ENCODE measurements at places on chromosomes 3 and 15.
A peak's percentile ranks its signal among the peaks of the same experiment; 100 is the strongest.

DNA sequence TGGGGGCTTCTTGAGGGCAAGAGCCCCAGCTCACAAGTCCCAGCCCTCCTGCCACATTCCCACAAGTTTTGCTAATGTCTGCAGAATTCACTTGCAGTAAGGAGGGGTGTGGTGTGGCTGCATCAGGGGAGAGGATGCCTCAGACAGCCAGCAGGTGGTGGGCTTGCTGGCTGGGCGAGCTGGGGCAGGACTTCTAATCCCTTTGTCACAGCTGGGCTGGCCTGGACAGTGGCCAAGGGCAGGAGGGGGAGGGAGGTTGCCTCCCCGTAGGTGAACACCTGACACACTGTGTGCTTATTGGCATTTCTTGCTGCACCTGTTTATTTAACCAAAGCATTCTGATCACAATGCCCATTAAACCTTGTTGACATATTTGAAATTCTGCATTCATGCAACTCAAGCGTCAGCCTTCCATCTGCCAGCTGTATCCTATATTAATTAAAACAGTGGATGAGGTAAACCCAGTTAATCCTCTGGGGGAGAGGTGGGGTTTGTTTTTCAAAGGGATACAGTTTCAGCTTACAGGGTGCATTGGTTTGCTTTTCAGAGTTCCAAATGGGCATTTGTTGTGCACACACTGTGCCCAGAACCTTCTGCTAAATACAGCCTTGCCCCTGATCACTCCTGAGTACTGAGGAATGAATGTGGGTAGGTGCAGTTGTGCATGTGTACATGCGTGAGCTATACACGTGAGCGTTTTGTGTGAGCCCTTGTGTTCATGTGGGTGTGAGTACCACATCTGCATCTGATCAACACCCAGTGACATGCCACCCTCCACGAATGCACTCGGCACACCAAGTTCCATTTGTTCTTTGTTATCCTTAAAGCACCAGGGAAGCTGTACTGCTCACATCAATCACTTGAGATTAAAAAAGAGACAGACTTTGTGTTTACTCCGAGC, 268.7 kb downstream of the XXYLT1 start:
- no peak for DNase-seq

GRCh38 chr15:89772932-89773583, 3.1 kb upstream of the MESP2 start:
- DNase-seq = no peak

GRCh38 chr3:33360136-33360825, 79.9 kb downstream of the UBP1 start:
- DNase-seq = no peak

DNA sequence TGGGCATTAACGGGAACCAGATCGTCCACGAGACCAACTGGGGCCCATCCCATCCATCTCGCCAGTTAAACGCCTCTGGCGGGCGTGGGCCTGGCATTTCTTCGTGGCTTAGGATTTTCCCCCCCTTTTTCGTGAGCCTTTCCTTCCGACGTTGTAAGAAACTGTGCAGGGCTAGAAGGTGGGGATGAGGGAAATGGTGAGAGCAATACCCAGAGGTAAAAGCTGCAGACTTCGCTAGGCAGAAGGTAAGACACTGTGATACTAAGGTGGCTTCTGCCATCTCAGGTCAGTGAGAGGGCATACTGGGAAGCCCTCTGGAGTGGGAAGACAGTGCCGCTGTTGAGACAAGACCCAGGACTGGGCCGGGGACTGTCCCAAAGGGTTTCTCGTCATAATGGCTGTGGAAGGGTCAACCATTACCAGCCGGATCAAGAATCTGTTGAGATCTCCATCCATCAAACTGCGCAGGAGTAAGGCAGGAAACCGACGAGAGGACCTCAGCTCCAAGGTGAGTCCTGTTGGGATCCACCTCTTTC, 666 bp downstream of the MAPKBP1 start:
- no peak for DNase-seq

DNA sequence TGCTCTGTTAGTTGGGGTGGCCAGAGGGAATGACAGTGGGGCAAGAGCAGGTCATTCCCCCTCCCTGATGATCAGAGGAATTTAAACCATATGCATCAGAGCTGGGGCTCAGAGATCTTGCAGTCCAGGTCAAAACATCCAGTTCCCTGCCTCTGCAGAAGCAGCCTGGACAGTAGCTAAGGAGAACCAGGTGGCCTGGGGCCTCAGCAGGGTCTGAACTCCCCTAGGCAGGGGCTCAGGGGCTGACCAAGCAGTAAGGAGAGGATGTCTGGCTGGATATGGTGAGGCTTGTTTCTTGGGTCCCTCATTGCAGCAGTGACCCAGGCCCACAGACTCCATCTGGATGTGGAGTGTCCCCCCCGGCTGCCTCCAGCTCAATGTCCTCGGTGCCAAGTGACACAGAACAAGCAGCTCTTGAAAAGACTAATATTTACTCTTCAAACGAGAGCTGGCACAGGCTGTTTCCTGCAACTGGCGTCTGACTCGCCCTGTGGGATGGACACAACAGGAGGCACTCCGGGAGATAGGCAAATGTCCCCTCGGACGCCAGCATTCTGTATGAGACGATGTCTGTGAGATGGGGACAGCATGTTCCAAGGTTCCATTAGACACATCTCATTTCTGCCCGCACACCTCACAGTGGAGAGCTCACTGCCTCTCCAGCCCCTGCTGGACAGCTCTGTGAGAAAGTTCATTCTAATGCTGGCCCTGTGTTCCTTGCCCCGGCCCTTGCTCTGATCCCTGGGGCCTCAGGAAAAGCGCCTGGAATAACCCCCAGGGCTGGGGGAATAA, 37.1 kb downstream of the SEC22C start:
- no peak for DNase-seq

- DNase-seq = no peak
Measured at GRCh38 chr3:139521144-139521543, 18.4 kb downstream of the RBP1 start.

GRCh38 chr15:101560722-101561583, 71.4 kb upstream of the PCSK6 start:
- DNase-seq = no peak

GRCh38 chr15:76866008-76866407, 39.1 kb downstream of the SCAPER start:
- DNase-seq = no peak

- DNase-seq = no peak
Measured at GRCh38 chr15:41561777-41562145, 2.7 kb downstream of the TYRO3 start.

GRCh38 chr3:194503081-194503531, 16.3 kb upstream of the ATP13A3 start:
- DNase-seq = no peak

- DNase-seq = no peak
Measured at GRCh38 chr3:194462936-194463335, 23.9 kb downstream of the ATP13A3 start.

DNA sequence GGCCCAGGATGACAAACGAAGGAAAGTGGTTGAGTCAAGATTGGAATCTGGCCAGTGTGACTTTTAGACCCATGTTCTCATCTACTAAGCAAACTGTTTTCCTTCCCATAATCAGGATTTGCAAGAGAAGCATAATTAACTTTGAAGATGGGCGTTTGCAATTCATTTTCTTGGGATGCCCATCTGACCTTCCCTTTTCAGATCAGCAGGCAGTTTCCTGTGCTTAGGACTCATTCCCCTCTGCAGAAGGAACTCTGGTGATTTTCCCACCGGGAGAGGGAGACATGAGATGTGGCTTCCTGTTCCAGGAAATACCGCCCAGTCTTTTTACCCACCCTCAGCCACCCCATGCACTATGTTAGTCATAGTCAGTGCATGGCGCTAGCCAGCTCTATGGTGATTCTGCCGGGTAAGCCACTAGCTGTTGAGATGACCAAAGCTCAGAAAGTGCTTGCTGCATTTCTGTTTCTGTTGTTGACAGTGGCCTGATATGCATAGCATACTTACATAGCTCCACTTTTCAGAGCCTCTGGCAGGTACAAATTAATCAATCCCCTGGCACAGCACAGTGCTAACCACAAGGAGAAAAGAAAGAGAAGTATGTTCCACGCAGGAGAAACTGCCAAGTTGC, 129.4 kb downstream of the VGLL4 start:
- DNase-seq = peak; percentile 6

GRCh38 chr3:12509466-12509865, 25.2 kb downstream of the TSEN2 start:
- DNase-seq = no peak

GRCh38 chr3:132840201-132840700, 118.0 kb upstream of the NPHP3 start:
- no peak for DNase-seq

GRCh38 chr3:142648950-142649349, 52.8 kb downstream of the PLS1 start:
- DNase-seq = no peak

GRCh38 chr3:170154084-170154483, 27.4 kb downstream of the PHC3 start:
- DNase-seq = no peak

- no peak for DNase-seq
Measured at GRCh38 chr3:39980781-39981180, 171.4 kb downstream of the MYRIP start.

- DNase-seq = no peak
Measured at GRCh38 chr3:134898181-134898754, 103.2 kb downstream of the EPHB1 start.

DNA sequence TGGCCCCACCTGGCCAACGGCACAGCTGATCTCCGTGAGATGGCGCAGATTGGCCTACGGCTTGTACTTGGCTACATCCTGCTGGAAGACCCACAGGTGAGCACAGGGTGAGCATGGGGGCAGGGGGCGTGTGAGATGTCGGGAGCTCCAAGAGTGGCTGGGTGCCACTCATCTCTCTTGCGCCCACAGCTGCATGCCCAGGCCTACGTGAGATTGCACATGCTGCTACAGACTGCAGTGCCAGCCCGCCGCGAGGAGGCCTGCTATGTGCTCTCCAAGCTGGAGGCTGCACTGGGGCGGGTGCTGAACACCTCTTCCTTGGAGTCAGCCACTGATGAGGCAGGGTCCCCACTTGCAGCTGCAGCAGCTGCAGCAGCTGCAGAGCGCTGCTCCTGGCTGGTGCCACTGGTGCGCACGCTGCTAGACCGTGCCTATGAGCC, 22.3 kb downstream of the NBEAL2 start:
- no peak for DNase-seq

DNA sequence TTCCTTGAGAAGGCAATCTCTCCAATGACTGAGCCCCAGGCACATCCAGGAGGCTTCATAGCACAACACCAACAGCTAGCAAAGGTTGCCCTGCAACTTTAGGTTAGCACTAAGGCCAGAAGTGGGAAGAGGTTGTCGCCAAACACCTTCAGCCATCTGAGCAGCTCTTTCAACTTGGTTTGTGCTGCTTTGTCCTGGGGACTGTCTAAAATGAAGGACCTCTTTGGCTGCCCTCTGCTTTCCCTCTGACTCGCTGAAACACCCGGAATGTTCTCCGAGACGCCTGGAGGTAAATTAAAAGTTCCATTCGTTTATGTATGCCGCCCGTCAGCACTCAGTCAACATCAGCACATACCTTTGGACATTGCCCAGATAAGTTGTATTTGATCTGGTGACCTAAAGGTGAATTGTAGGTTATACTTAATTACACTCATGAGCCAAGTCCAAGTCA, 121.2 kb upstream of the NR2F2 start:
- DNase-seq = no peak

DNA sequence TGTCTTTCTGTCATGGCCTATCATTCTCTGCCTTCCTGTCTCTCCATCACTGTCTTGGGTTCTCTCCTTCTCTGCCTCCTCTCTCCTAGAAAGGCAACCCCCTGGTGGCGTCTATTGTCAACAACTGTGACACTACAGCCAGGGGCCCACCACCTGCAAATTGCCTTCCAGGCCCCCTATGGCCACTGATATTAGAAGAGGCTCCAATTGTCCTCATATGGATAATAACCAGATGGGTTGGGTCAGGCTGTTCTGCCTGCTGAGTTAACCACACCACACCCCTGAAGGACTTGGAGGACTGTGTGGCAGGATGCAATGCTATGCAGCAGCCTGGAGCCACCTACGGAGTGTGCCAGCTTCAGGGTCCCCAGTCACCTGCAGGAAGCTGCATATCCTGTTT, 665.0 kb downstream of the NTRK3 start:
- no peak for DNase-seq

GRCh38 chr15:48577469-48577868, 68.0 kb downstream of the FBN1 start:
- DNase-seq = no peak

GRCh38 chr3:127680798-127681221, 8.1 kb downstream of the ABTB1 start:
- DNase-seq = no peak

DNA sequence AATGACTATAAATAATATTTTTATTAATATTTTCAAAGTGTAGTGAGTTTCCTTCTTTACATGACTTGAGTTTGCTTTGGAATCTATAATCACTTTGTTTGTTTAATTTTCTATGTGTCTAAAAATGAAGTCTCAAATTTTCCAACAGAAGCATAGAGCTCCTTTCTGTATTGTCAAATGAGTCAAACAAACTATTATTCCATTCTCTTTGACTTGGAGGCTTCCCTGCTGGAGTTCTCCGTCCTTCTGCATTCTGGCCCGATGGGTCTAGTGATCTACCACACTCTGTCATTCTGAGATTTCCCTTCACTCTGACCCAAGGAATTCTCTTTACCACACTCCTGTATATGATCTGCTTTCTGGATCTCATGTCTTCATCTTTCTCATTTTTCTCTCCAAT, 30.1 kb downstream of the POLR2M start:
- DNase-seq = no peak

- DNase-seq = peak; percentile 21
Measured at GRCh38 chr15:88664151-88664778, 25.4 kb downstream of the ISG20 start.

DNA sequence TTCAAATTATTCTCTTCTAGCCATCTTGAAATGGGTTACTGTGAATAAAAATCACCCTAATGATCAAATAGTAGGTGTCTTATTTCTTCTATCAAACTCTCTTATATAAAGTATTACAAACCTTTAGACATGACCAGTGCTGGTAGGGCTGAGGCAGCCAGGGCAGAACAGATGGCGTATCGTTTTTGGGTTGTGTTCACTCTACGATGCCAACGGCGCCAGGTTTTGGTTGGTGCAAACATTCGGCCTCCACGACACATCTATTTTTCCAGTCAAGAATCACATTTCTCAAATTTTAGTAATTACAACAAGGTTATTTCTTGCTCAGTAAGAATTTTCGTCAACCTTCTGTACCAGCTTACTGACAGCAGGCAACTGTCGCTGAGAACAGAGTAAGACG, 2.2 kb downstream of the RPL4 start:
- DNase-seq = no peak

DNA sequence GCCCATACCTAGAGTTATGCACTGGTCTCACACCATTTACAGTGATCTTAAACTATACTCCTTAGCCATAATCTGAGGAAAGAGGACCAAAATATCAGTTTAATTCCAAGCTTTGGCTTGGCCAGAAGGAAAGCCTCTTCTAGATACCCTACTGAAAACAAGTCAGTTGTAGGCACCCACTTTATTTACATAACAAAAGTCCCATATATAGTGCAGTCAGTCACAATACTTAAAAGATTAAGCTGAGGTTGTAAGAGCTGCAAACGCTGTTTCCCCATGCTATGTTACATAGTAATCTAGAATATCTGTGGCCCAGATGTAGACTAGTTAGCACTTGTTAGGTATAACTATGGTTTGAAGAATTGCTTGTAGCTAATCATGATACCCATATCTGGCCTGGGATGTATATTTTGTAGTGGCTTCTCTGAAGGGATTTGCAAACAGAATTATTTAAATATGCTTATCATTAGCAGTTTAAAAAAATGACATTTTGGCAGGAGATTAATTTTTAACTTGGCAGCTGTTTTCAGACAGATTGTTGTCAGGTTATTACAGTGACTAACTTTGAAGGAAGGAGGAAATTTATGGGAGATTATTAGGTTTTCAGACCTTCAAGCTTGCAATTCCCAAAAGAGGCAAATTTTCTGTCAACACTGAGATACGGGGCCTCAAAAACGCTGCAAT, 160.4 kb upstream of the SLC2A2 start:
- no peak for DNase-seq

All from activated CD4-positive, alpha-beta T cell treated with anti-CD3 and anti-CD28 coated beads, Interleukin-2, amount 50 U/mL, for 16 hours (primary cell).